Fibroblast of skin of abdomen (primary cell): ENCODE measurements at places on chromosomes 11 and 22.

DNA sequence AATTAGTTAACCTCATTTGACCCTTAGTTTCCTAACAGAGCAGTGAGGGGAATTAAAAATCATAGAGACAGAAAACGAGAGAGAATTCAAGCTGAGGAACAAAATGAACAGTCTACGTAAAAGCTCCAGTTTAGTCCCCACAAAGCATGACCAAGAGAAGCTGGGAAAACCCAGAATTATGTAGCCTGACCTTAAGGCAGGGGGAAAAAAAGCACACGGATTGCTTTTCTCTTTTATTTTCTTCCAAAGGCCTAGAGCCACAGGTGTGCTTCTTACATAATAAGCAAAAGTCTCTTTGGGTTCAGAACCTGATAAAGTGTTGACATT is 514 bp upstream of the AMBRA1 start:
- no peak for DNase-seq

- DNase-seq: peak; percentile 57
These were observed 35.3 kb downstream of the AMOTL1 start for GRCh38 chr11:94803491-94803890.

DNA sequence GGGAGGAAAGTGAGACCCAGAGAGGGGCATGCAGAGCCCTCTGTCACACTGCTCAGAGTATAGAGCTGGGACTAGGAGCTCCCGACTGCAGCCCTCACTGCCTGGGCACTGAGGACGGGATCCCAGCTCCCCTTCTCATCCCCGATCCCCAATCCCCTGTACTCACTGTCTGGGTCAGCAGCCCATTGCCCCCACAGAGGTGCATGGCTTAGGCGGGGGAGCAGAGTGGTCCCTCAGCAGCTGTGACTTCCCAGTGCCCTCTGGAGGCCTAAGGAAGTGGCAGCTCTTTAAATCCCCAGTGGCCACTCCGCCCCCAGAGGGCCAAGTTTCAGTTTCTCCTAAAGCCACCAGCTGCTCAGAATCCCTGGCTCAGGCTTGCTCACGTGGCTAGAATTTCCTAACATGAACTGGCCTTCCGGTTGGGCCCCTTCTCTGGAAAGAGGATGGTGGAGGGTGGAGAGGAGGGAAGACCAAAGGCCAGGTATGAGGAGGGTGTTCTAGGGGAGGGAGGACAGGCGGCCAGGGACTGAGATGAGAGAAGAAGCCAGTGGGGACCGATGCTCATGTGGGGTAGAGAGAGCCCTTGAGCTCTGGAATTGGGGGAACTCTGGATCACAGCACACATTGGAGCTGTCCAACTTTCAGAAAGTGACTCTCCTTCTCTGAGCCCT is at the start of gene BATF2:
Gene BATF2 (minus strand): TSS at position 262 of the 671 bp plus-strand sequence. CDS start 57 bp downstream, at position 205.
- DNase-seq: peak; percentile 61

DNA sequence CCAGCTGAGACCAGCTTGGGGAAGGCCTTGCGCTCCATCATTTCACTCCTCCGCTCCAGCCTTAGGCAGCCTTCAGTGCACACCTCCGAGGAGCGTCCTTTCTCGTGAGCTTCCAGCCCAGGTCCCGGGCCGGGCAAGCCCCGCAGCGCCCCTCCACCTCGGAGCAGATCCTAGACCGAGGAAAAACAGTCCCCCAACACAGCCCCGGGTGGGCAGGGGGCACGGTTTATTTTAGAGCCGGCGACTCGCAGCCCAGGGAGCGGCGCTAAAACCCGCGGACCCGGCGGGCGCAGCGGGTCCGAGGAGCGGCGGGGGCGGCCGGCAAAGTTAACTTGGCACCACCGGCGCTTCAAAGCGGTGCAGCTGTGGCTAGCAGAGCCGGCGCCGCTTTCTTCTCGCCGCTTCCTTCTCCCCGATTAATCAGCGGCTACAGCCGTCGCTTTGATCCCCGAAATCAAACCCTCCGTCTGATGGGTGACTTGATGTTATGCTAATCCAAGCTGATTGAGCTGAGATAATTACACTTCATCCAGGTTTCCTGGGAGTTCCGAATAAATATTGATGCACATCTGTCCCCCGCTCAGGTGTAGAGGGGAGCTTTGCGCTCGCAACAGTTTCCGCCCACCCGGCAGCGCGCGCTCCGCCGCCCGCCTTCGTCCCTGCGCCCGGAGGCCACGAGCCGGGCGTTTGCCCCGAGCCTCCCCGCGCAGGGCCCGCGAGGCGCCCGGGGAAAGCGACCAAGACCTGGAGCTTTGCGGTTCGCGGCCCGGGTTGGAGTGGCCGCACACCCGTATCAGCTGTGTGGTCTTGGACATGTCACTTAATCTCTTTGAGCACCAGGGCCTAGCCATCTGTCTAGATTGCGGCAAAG is 192.7 kb downstream of the BUD13 start:
- DNase-seq: no peak
